ENCODE measurements at places on chromosomes 1 and 21. TPM values are rescaled to one million over a fixed set of nuclear protein-coding genes. Genes with fewer than 3 reads are reported as not detected.

GRCh38 chr1:86887479-86888162 is 26.3 kb downstream of the SELENOF start:
- DNase-seq: no peak

DNA sequence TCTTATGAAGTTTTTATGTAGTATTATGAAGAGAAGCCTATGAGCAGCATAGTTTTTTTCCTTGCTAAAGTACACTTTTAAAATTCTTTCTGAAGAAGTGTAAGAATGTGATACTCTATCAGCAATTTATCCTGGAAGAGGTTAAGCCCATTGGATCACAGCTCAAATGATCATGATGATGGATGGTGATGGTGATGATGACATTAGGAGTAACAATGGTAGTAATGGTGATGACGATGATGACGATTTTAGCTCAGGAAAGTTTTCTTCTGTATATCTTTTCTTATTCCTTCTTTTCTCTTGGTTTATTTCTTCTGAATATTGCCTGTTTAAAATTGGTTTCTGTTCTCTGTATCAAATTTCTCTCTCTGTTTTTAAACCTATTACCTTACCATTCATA is 262.9 kb upstream of the DUSP10 start:
- DNase-seq: no peak

DNA sequence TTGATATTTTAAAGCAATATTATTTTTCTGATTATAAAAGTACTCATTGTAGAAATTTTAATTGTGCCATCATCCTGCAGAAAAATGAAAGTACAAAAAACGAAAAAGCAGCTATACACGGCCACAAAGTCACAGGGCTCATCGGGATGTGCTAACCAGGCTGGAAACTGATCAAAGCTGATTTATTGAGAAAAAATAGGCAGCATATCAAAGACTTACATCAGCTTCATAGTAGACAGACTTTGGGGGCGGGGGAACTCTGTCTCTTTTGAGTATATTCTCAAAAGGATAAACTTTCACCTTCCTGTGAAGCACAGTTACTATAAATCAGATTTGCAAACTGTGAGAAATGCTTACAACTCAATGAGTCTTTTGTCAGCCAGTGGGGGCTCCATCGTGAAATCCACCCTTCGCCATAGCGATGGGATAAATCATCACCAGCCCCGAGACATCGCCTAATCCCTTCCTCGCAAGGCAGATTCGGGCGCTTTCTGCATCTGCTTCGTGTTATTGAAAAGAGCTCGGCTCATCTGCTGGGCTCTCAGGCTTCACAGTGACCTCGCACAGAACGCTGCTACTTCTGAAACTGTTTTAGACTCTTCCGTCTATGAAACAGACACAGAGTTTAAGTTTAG is 69.2 kb upstream of the ERG start:
- DNase-seq: no peak

GRCh38 chr21:19340303-19340702 is 936.7 kb upstream of the TMPRSS15 start:
- no peak for DNase-seq

GRCh38 chr1:110542725-110543124 is 23.8 kb upstream of the KCNA10 start:
- DNase-seq: peak; percentile 41

DNA sequence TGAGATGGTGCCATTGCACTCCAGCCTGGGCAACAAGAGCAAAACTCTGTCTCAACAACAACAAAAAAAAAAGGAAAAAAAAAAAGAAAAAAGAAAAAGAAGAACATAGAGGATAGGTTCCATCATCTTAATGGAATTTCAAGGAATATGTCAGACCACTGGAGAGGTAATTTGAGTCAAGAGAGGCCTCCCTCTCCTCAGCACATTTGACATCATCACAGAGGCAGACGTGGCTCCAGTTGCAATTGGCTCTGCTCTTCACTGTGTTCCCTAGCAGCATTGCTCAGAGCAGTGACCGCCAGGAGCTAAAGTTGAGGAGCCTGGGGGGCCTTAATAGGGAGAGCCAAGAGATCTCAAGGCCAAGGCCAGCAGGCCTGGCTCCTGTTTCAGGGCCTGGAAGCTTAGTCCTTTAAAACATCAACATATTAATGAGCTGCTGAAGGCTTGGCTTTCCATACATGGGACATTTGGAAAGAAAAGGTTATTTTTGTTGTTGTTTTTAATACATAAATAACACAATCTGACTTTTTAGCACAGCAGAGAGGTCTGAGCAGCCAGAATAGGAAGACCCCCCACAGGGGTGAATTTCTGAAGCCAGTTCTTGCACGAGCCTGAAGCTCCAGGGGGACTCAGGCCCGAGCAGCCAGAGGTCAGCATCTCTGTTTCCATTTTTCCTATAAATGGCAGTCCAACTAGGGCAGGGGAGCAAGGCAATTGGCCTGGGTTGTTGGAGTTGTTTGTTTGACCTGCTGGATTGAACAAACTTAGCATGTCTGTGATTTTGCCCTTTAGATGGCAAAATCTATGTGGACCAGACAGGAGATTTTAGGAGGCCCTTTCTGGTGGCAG is 118.3 kb upstream of the FGGY start:
- DNase-seq: no peak

GRCh38 chr21:29550205-29550604 is 251.5 kb downstream of the BACH1 start:
- no peak for DNase-seq

The NMNAT2 gene
- total RNA-seq: 0.26 TPM
